Fibroblast of lung (primary cell): ENCODE measurements at places on chromosomes 1 and 21.

DNA sequence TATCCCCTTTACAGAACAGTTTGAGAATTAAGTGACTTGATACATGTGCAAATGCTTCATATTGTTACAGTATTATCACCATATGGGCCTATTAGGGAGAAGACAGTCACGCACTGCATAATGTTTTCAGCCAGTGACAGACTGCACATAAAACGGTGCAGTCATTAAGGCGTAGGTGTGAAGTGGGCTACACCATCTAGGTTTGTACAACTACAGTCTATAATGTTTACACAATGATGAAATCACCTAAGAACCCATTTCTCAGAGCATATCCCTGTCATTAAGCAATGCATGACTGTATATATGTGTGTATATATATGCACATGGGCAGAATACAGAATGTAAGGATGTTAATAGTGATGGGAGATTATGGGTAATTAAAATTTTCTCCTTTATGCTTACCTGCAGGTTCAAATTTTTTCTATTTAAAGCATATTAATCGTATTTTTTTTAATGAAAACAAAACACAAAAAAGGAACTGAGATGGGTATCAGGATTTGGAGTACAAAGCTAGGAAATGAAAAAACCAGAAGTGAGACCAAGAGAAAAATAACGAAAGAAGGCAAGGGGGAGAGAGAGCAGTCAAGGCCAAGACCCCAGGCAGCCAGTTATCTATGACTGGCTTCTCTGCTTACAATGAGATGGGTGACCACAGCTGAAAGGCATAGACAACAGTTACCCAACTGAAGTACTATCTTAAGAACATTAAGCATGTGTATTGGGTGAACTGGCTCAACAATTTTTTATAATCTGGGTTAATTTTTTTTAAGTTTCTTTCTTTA is 122.9 kb upstream of the DAB1 start:
- no peak for DNase-seq

- no peak for DNase-seq
Observed at GRCh38 chr1:90305577-90305976, 310.7 kb downstream of the ZNF326 start.

DNA sequence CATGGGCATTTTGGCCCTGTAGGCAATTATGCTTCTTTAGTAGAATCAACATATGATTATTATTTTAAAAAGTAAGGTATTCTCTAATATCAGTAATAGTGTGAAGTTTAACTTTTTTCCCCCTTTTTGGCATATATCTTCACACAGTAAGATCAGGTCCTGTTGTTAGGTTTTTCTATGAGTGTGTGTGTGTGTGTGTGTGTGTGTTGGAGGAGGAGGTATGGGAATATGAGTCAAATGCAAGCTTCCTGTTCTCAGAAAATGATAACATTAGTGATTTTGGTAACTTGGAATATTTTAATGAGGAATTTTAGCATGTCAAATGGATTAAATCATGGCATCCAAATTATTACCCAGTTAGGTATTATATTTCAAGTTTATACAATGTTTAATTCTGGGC is 65.8 kb upstream of the BCL10 start:
- peak; percentile 27 for DNase-seq

GRCh38 chr1:90488451-90488850 is 228.7 kb downstream of the BARHL2 start:
- DNase-seq = peak; percentile 82

DNA sequence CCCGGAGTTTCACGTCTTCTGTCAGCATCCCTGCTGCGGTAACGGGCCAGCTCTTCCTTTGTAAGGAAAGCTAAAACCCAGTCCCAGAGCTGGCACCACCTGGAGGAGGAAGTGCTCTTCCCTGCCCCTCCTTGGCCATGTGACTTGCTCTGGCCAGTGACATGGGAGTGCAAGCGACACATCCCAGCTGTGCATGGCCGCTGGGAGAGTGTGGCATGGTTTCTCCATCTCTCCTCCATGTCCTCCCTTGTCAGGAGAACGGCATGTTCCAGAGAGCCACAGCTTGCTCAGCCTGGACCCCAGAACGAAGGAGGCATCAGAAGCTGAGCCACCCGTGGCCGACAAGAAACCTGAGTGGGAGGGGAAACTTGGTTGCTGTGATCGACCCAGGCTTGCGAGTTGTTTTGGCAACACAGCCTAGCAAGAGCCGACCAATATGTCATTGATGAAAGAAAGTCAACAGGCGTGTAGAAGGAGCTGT is 2.7 kb upstream of the PRXL2B start:
- no peak for DNase-seq

DNA sequence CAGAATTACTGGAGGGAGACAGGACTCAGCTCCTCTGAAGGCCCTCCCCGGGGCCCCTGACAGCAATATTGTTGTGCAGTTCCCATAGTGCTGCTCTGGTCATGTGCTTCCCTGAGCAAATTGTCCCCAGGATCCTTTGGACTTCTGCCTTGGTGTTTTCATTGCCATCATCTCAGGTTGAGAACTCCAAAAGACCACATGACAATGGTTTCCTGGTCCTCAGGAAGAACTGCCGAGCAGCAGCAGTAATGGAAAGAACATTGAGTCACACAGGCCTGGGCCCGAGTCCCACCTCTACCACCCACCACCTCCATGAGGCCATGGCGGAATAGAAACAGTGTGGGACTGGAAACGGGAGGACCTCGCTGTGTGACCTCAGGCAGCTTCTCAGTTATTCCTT is 6.3 kb upstream of the CTTNBP2NL start:
- DNase-seq = no peak

GRCh38 chr1:22297999-22298398 is 153.7 kb upstream of the ZBTB40 start:
- no peak for DNase-seq

DNA sequence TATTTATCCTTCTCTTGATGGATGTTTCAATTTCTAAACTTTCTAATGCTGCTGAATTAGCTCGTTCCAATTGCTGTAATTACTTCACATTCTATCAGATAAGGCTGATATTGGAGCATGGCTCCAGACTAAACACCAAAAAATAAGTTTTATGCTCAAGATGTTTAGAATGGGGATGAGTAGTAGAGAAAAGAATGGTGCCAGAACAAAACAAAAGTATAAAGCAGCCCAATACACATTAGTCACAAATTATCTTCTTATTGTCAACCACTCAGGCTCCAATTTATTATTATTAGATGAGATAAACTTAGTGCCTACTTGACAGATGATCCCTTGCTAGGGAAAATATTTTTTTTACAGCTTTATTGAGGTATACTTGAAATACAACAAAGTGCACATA is 21.8 kb downstream of the ATPAF1 start:
- no peak for DNase-seq

DNA sequence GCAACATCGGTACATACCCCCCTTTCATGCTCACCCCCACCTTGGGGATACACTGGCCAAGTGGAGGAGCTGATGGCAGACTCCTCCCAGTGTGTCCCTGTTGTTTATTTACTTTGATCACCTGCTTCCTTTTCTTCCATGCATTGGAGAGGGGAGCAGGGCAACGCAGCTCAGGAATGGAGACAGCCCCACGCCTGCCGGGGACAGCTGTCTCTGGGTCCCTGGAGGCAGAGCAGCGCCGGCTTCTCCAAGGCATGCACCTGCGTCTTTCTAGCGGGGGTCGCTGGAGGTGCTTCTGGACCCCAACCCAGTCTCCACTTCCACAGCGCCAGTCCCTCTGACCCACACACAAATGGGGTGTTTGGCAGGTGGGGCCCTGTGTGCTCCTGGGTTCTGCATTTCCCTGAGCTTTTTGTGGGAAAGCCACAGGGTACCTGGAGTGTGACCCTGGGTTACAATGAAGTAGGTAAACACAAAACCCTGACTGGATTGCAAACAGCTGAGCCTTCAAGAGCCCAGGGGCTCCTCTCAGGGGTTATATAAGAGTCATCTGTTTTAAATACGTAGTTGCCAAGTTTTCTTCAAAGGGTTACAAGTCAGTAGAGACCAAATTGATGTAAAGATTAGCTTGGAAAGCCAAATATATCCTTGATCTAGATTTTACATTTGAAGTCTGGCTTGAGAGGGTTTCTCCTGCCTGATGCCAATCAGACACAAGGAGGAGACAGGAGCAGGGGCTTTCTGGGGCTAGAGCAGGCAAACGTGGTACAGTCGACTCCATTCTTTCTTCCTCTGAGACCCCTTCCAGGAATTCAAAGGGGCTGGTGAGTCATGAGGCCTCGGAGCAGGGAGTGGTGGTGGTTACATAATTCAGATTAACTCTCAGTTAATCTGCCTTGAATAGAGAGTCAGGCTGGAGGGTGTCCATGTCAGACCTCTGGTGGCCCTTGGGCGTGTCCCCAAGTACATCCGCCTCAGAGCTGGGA is 4.5 kb downstream of the AJAP1 start:
- no peak for DNase-seq

DNA sequence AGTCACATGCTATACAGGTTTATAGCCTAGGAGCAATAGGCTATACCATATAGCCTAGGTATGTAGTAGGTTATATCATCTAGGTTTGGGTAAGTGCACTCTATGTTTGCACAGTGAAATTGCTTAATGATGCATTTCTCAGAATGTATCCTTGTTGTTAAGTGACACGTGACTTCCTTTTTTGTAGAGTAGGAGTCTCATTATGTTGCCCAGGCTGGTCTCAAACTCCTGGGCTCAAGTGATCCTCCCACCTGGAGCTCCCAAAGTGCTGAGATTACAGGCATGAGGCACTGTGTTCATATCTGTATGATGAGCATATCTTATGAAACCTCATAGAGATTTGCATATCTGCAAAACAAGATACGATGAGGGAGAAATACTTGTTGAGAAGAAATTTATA is 13.8 kb upstream of the ABCB10 start:
- no peak for DNase-seq

DNA sequence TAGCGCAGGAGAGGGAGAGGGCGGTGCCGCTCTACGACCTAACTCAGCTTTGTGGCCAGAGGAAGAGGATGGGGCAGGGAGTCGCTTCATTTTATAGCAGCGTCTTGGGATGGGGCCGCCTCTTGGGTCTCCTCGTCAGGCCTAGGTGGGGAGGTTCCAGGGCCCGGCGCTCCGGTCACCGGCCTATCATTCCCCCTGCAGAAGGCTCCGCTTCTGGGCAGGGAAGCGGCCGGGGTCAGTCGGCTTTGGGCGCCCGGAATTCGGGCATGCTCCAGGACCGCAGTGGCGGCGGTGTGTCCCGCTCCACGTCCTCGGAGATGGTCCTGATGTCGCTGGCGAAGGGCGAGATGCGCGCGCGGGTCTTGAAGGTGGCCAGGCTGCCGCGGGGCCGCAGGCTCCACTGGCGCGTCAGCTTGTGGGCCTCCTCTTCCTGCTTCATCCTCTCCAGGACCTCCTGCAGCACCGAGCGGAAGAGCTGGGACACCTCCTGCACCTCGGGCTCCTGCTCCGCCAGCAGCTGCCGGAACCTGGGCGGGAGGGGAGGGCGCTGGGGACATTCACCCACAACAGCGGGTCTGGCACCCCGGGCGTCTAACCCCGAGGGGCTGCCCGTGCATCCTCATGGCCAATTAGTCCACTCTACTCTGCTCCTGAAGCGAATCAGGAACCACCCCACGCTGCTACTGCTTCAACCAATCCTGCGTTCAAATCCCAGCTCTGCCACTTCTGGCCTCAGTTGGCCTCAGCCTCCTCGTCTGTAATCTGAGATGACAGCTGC is 13.0 kb downstream of the RD3 start:
- DNase-seq = no peak

- DNase-seq = peak; percentile 50
Observed at GRCh38 chr1:32180186-32181060, 948 bp downstream of the TXLNA start.

DNA sequence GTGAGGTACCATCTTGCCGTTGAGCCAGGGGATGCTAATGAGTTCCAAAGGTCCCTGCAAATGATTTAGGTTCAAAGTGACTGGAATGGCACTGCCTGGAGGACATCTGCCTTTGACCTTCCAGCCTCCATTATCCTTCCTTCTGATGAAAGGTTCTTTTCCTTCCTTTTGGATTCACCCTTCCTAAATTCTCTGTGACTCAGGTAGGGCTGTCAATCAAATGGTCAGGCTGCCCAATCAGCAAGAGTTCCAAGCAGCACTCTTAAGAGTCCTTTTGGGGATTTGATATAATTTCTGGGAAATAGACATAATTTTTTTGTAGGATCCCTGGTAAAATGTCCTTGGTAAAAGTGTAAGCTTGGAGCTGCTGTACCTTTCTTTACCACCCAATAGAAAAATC is 58.8 kb upstream of the LMO4 start:
- DNase-seq = no peak

DNA sequence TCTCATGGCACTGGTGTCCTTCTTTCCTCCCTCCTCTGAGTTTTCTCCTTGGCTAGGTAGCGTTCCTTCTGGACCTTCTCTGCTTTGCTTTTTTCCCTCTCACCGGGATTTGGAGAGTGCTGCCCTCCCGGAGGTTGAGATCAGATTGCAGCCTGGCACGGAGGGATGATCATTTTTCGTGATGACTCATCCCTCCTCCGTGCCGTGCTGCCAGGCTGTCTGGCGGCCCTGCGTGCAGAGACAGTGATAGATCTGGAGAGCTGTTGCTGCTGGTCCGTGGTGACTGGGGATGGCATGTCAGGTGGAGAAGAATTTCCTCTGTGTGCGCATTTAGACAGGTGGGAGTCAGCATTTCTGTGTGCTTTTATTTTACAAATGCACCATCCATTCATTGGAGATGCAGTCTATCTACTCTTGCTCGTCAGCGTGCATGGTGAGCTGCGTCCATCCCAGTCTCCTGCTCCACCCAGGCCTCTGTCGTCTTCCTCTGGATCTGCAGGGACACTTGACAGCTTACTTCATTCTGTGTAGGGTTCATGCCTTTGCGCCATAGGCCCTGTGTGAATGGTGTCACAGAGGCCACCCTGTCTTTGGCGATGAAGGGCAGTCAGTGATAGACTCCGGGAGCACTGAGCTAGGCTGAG is 104.4 kb downstream of the PCBP3 start:
- peak; percentile 51 for DNase-seq

GRCh38 chr1:224759681-224760091 is 143.6 kb downstream of the CNIH3 start:
- no peak for DNase-seq

- DNase-seq = no peak
Observed at GRCh38 chr1:176869577-176869976, 294.9 kb downstream of the ASTN1 start.

- no peak for DNase-seq
Observed at GRCh38 chr21:38625000-38625399, 126.7 kb upstream of the ERG start.

GRCh38 chr1:159902541-159902940 is 2.6 kb upstream of the CFAP45 start:
- no peak for DNase-seq

- DNase-seq = no peak
Observed at GRCh38 chr21:23542097-23542496, 2065.2 kb downstream of the MRPL39 start.

- DNase-seq = no peak
Observed at GRCh38 chr21:33140288-33140687, 70.3 kb downstream of the OLIG1 start.

- DNase-seq = peak; percentile 53
Observed at GRCh38 chr1:186985889-186986491, 157.2 kb downstream of the PLA2G4A start.

DNA sequence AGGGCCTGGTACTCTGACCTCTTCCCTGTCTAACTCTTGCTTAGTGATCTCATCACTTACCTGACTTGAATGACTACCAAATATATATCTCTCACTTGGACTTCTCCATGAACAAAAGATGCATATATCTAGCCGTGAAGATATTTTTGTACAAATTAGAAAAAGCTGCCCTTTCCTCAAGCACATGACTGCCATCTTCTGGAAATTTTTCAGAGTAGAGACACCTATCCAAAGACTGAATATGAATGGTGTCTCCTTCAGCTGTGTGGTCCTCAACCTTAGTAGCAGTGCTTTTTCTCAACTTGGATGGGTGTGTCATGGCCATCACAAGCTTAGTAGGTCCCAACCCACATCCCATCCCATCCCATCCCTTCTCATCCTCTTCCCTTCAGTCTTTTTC is 142.3 kb downstream of the DNM3 start:
- peak; percentile 29 for DNase-seq

GRCh38 chr1:71918630-71919029 is 363.7 kb downstream of the NEGR1 start:
- DNase-seq = no peak
